ENCODE measurements at places on chromosomes 4 and X.

GRCh38 chr4:59553721-59554091 is 1646.4 kb upstream of the ADGRL3 start:
- DNase-seq = no peak

DNA sequence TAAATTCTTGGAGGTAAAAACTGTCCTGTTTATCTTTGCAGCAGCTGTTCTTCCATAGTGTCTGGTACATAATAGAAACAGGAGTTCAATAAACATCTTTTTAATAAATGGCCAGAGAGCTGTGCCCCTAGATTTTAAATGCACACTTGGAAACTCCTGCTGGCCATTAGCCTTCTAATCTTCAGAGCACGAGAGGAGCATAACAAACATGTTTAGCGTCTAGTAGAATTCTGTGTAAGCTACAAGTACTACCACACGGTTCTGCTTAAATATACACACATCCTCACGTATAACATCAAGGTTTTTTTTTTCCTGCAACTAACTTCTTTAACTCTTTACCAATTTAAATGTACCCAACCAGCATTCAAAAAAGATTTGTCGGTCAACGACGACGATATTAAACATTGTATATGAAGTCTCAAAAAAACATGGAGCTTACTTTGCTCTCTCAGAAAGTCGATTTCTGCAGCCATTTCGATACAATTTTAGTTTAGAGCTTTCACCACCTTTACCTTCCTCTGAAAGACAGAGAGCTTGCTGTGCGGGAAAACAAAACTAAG is 628 bp downstream of the SCLT1 start:
- DNase-seq = no peak

DNA sequence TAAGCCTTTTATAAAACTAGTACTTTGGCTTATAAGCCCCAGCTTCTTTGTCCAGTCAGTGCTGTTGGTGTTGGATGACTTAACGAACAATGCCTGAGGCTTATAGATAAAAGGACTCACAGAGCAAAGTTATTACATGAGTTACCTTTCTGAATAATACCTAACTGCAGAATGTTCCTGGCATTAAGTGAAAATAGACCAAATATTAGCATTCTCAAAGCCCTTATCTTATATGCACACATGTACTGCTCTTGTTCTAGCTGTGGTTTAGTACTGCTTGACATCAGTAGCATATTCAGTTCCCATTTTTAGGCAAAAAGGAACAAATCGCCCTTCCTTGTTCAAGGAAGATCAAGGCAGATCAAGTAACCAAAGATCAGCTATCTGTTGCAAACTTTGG is 131.6 kb downstream of the ZNF330 start:
- no peak for DNase-seq

DNA sequence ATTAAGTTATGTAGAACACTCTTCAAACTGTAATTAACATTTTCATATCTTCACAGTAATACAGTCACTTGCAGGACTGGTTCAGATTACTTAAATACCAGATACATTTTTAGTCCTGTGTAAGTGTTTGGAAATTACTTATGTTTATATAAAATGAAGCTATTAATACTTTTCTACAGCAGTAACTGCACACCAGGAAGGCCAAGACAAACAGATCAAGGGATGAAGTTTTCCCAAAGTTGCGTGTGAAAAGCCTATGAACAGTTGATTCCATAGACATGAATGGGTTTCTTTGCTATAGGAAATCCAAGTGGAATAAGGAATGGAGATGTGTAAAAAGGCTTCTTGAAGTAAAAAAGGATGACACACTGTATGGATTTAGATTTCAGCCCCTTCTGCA is 28.9 kb upstream of the DRP2 start:
- DNase-seq = no peak

- no peak for DNase-seq
These were observed 140.9 kb upstream of the FMR1 start for GRCh38 chrX:147770858-147771257.

GRCh38 chrX:72203421-72203820 is 21.9 kb downstream of the PIN4 start:
- no peak for DNase-seq

DNA sequence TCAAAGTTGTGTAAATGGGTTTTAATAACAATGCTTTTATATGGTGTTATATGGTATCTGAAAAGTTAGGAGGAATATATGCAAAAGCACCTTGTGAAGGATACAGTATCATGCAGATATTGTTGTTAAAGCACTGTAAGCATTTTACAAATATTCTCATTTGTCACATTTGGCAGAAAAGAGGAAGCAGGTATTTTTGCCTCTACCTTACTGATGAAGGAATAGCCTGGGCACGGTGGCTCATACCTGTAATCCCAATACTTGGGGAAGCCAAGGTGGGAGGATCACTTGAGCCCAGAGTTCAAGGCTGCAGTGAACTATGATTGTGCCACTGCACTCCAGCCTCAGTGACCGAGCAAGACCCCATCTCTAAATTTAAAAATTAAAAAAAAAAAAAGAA is 12.2 kb upstream of the GDPD2 start:
- no peak for DNase-seq

GRCh38 chrX:154056770-154057241 is 37.1 kb upstream of the IRAK1 start:
- DNase-seq = no peak

DNA sequence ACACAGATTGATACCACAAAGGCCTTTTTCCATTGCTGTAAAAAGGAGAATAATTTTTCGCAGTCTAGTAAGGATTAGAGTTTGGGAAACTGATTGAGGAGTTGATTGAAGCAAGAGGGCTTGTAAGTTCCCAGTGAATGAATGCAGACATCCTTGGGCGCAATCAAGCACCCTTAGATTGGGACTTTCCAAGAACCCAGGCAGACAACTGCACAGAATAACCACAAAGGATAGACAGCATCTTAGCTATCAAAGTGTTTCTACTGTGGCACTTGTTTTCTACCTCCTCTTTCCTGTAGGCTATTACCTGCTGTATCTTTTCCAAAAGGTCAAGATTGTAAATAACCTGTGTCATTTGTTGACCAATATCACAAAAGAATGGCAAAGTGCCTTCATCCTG is 2.6 kb downstream of the COX18 start:
- DNase-seq = no peak

- no peak for DNase-seq
These were observed 31.7 kb downstream of the FGFRL1 start for GRCh38 chr4:1043162-1043561.

DNA sequence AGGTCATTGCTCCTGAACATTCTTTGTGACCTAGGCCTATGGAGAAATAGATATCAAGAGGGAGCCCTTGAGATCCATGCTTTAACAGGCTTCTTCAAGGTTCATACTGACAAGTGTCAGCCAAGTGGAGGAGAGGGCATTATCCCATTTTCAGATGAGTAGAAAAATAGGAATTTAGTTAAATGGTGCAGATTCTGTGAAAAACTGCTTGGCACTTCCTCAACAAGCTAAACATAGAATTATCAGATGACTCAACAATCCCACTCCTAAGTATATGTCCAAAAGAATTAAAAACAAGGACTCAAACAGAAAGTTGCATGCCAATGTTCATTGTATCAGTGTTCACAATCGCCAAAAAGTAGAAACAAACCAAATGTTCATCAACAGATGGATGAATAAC is 43.8 kb upstream of the KCNIP4 start:
- DNase-seq = no peak

DNA sequence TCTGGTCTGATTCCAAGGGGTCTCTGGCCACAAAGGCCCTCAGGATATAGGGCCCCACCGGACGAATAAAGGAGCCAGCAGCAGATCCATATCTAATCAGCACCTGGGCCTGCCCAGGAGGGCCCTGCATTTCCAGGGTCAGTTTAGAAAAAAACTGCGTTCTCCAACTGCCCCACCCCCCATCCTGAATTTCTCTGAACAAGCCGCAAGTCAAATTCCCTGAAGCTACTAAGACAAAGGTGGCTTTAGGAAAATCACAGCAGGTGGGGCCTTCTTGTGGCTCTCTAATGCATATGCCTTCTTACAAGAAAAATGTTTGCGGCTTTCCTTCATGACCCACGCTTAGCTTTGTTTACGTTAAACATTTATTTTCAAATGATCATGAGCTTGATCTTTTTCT is 76.6 kb downstream of the MBNL3 start:
- DNase-seq = no peak

GRCh38 chrX:132483488-132483887 is 5.3 kb downstream of the MBNL3 start:
- DNase-seq = no peak

GRCh38 chrX:124358800-124359383 is 12.5 kb downstream of the SH2D1A start:
- DNase-seq = no peak

GRCh38 chrX:136354201-136354600 is 53.4 kb downstream of the ADGRG4 start:
- no peak for DNase-seq

GRCh38 chr4:151887816-151888180 is 127.0 kb upstream of the GATB start:
- no peak for DNase-seq

- DNase-seq = no peak
These were observed 40.0 kb upstream of the CASK start for GRCh38 chrX:41963348-41963747.

GRCh38 chr4:22814906-22815305 is 122.2 kb downstream of the GBA3 start:
- DNase-seq = no peak

GRCh38 chrX:69116077-69116476 is 49.2 kb downstream of the PJA1 start:
- no peak for DNase-seq

DNA sequence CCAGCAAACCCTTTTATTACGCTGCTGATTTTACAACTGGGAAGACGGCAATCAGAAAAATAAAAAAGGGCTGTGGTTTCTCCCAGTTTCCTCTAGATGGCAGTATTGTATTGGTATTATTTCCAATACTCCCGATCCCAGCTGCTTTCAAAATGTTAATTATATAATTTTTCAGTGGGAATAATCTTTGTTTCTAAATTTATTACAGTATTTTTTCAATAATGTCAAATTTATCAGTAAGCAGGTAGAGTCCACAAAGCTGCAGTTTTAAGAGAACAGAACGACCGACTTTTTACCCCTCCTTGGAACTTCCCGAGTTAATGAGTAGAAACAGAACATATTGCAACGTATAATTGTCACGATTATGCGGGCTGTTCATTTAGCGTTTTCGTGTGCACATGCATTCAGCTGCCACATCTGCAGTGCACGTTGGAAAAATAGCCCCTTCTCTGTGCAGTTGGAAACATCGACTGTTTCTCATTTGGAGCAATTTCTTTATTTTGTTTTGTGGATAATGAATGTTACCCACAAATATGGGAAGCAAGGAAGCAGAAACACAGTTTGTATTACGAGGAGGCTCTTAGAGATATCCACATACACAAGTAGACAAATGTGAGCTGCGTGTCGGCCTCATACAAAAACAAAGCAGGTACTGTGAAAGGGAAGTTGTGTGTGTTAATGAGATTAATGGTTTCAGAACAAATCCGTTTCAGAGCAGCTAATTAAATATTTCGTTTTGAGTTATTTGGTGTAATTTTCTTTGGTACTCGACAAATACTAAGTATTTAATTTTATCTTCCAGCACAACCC is 188.0 kb downstream of the STIM2 start:
- no peak for DNase-seq

DNA sequence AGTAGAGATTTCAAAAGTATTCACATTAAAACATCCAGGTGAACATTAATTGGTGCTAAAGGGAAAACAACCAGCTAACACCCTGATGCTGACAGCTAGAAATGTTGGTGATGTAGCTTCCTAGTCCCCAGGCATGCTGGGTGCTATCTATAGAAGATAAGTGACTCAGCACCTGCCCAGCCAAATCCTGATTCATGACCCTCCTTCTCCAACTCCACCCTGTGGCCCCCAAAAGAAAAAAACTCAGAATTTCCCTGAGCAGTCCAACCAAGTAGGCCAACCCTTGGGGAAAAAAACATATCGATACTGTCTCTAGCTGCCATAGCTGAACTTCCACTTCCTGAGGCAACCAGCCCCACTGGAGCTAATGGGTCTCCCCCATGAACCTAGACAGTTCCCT is 197.6 kb upstream of the KLF3 start:
- DNase-seq = no peak

DNA sequence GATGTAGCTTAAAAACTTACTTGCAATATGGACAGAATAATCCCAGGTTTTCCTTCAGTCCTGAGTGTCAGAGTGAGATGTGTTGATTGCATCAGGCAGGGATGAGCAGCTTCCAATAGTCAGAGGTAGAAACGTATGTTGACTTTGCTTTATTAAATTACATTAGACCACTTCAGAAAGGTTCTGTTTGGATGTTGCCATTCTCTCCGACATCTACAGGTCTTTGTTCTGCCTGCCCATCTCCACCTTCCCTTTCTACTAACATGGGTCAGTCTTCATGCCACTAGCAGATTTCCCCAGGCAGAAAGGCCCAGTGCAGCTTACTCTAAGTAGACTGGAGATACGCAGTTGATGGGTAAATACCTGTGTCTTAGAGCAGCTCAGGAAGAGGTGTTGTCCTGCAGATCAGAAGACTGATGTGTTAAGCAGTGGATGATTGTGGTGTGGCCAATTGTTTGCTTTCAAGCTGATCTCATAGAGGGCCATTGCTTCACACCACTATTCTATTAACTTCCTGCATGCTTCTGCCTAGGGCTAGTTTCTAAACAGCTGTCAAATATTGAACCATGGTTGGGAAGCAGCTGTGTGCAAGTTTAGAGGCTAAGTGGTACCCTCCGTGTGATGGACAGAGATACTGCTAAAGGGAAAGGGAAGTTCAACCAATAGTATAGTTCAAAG is 1.8 kb downstream of the FRMPD4 start:
- DNase-seq = no peak

GRCh38 chr4:141020801-141021261 is 112.4 kb downstream of the RNF150 start:
- no peak for DNase-seq

- DNase-seq = peak; percentile 4
These were observed 104.4 kb upstream of the ARHGAP24 start for GRCh38 chr4:85370400-85371032.

DNA sequence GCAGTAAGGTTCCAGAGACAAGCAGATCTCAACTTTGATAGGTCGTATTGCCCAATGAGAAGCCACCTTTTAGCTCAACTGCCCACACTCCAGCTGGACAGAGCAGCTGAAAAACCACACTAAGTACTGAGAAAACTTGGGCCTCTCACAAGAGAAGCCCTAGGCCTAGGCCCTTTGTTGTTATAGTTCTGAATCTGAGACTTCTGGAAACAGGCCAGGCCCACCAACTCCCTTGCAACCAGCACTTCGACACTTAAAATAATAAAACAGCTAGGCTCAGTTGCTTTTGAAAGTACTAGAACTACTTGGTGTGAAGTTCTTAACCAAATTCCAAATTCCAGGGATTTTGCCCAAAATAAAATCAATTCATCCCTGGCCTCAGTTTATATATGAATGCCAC is 13.5 kb upstream of the RTL5 start:
- no peak for DNase-seq

DNA sequence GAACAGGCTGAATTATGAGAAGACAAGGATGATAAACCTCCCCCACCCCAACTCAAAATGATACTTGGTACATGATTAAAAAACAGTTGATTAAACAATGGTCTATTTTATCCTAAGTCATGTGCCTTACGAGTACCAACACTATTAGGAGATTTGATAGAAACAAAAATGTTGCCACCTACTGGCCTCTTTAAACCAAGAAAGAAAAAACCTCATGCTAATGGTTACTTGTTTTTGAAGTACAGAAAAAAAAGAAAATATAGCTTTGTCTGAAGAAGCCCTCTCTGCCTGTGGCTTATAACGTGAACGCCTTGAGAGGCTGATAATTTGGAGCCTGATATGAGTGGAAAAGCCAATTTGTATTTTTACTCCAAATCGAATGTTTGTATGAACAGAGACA is 538.2 kb downstream of the DMD start:
- no peak for DNase-seq

GRCh38 chrX:135009838-135010237 is 12.5 kb downstream of the RTL8B start:
- no peak for DNase-seq

Measured in stimulated activated naive CD8-positive, alpha-beta T cell treated with anti-CD3 and anti-CD28 coated beads, Interleukin-15, Interleukin-2, amounts not matched to agents 100 U/mL and 50 U/mL, for 24 hours (primary cell).